ENCODE measurements at places on chromosomes 1 and 21.
A peak's percentile ranks its signal among the peaks of the same experiment; 100 is the strongest.

DNA sequence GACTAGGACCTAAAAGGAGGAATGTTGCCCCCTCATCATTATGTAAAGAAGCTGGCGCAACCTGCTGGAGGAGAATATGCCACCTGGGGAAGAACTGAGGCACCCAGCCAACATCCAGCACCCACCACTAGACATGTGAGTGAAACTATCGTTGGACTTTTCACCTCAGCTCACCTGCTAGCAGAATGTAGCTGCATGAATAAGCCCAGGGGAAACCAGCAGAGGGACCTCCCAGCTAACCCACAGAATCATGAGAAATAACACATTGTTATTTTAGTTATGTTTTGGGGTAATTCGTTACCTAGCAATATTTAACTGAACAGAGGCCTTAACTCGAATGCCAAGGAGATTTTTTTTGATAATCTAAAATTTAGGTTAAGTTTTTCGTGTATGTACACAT lies 542.5 kb upstream of the DAB1 start:
- no peak for DNase-seq

DNA sequence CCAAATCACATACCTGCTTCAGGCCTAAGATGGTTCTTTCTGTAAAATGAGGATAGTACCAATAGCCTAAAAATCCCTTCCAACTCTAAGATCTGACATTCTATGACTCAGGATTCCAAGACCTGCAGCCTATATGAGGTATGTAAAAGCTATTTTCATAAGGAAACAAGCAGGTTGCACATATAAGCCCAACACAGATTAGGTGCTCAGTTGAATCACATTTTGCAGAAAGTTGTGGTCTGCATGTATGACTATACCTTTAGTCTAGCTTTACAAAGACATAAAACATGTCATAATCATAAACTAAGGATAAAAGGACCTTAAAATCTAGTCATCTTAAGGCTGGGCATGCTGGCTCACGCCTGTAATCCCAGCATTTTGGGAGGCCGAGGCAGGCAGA lies 7.3 kb downstream of the KTI12 start:
- DNase-seq, result no peak

- DNase-seq, result no peak
Measured at GRCh38 chr1:39359028-39359570, 132.3 kb upstream of the BMP8A start.

GRCh38 chr1:12416101-12416500 lies 186.3 kb downstream of the VPS13D start:
- DNase-seq, result no peak

DNA sequence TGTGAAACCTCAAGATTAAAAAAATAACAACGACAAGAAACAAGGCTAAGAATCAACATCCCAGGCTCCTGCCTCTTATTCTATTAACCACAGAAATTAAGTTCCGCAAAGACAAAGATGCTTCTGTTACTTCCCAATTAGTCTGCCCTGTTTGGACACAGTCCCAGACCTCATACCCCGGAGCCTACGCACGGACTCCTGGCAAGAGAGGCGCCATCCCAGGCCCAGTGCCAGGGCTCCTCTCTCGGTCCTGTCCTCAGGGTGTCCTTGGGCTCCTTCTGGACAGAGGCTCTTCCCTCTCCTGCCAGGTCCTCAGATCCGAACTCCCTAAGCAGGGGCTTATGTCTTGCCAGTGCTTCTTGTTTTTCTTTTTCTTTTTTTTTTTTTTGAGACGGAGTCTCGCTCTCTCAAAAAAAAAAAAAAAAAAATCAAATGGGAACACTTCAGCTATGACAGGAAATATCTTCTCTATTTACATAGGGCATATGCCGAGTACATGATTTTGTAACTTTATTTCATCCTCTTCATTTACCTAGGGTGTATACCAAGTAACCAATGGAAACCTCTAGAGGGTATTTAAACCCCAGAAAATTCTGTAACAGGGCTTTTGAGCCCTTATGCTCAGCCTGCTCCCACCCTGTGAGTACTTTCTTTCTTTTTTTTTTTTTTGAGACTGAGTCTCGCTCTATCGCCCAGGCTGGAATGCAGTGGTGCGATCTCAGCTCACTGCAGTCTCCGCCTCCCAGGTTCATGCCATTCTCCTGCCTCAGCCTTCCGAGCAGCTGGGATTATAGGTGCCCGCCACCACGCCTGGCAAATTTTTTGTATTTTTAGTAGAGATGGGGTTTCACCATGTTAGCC lies 11.7 kb upstream of the ENO1 start:
- DNase-seq, result peak; percentile 92

DNA sequence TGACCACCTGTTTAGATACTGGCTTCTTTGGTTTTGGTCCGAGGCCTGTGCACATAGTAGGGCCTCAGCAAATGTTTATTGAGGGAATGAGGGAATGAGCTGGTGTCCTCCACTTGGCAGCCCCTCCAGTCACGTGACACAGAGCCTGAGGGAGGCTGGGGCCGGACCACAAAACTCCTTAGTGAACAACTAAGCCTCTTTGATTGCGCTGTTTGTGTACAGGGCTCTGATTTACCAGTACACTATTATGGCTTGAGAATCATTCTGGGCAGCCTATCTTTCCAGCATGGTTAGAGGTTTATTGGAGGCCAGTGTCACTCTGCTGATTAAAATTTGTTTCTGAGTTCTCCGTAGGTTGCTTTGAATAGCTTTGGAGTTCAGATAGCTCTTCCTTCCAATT lies 10.2 kb upstream of the LRRN2 start:
- DNase-seq, result no peak

GRCh38 chr1:176605176-176605575 lies 142.2 kb downstream of the PAPPA2 start:
- DNase-seq, result peak; percentile 49

GRCh38 chr1:18429654-18430053 lies 51.1 kb upstream of the KLHDC7A start:
- no peak for DNase-seq
